Globus pallidus (tissue), 1 donor: ENCODE measurements at places on chromosomes 16 and 17.

GRCh38 chr17:77086433-77087010, 54.2 kb upstream of the SEC14L1 start:
- peak; percentile 48 for DNase-seq

- no peak for DNase-seq
Measured at GRCh38 chr16:58040945-58041627, 15.5 kb downstream of the MMP15 start.

GRCh38 chr17:16900288-16900882, 71.5 kb downstream of the TNFRSF13B start:
- no peak for DNase-seq

DNA sequence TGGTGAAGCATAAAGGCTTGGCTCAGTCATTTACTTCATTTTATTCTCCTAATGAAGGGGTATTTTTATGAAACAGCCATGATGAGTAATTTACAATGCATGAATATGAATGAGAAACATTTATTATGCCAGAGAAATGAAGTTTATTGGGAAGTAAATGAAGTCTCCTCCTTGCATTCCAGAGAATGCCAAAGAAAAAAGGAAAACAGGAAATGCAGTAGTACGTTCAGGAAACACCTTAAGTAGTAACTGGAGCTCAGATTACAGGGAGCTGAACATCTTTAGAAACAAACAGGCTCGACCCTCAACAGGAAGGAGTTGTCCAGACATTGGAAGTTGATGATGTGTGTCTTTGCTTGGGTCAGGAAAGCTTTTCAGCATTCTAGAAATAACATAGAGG, 4.6 kb downstream of the KRT34 start:
- no peak for DNase-seq

GRCh38 chr16:14300705-14301168, 229.6 kb downstream of the MRTFB start:
- peak; percentile 63 for DNase-seq

DNA sequence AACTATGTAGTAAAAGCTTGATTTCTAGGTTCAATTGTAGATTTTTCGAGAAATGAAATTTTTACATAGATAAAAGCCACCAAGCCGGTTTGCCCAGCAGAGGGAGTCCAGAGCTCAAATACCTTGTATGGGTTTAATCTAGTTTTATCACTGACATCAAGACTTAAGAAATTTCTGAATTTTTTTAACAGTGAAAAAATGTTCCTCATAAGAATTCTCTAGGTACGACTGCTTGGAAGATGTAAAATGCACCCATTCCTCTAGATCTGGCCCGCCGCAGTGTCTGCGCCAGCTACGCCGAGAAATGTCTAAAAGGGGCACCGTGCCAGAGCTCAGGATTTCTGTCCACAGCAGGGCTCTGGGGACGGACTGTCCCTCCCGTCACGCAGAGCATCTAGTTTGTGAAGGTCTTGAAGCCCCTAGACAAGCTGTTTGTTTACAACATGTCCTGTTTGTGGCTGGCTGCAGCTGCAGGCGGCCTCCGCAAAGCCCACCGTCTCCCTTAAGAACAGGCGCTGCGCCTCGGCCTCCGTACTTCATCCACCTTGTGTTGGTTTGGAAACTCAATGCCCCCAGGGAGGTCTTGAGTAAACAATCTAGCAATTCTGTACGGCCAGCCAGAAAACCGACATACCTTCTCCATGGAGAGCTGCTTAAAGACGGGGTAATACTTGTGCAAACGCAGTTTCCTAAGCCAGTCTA, 24.8 kb downstream of the MAP1LC3B start:
- DNase-seq: peak; percentile 26
